ENCODE measurements at places on chromosomes 2 and 18. TPM values are rescaled to one million over a fixed set of nuclear protein-coding genes. Genes with fewer than 3 reads are reported as not detected.

DNA sequence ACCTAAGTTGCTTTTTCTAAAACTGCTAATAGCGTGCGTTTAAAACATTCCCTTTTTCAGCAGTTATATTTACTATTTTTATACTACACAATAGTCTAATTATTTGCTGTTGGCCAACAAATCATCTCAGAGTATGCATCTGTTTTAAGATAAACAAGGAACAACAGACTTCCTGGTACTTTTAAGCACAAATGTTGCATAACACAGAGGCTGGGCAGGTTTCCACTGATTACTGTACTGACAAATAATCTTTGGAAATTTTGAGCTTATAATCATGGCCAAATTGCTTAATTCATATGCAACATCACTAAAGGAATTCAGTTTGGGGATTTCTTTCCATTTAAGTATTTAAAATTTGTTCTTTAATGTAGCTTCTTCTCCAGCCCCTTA, 737.4 kb upstream of the SALL3 start:
- no peak for DNase-seq
- no peak overlapping the region for H3K27ac ChIP-seq
- no peaks in the 10 kb centered on the region for H3K4me1 ChIP-seq
- H3K4me3 ChIP-seq: no peak overlapping the region
- H3K36me3 ChIP-seq: no peaks in the 10 kb centered on the region

- peak within 1 kb of the TSS; percentile 93 for H3K4me3 ChIP-seq
- peaks cover 63% of the 10 kb centered on the region for H3K4me1 ChIP-seq
- H3K36me3 ChIP-seq: peaks cover 16% of the 10 kb centered on the region
- peak within 1 kb of the TSS; percentile 97 for H3K27ac ChIP-seq
- DNase-seq: peak; percentile 98
- H3K27me3 ChIP-seq: no peaks in the 10 kb centered on the region
These were observed at the start of gene CNNM3 for GRCh38 chr2:96816127-96816835. CNNM3 (plus strand) TSS chr2:96816268; CDS start chr2:96816278, 10 bp downstream.

- DNase-seq: no peak
- H3K27me3 ChIP-seq: no peaks in the 10 kb centered on the region
- no peaks in the 10 kb centered on the region for H3K36me3 ChIP-seq
- H3K4me3 ChIP-seq: no peak overlapping the region
These were observed 81.3 kb upstream of the SETBP1 start for GRCh38 chr18:44599412-44599811.

DNA sequence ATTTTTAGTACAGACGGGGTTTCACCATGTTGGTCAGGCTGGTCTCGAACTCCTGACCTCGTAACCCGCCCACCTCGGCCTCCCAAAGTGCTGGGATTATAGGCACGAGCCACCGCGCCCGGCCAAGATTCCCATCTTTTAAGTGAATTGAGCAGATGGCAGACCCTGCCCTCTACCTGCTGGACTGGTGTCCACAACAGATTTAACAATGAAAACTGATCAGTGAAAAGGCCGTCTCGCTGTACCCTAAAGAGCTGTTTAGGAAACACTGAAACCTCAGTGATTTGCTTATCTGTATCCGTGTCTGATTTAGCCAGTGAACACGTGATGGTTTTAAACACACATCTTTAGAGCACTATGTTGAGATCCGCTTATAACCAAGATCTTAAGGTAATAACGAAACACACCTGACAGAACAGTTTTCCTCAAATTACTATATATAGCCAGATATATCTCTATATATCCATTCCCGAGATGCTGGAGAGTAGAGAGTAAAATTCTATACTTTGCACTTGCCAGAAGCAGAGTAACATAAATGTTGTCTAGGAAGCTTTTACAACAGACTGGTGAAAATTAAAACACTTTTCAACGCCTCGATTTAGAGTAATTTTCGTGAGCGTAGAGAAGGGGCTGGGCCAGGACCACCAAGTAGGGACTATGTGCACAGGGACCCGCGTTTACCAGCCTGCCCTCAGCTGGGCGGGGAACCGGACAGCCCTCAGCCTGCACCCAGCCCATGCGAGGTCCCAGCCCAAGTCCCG, 594 bp downstream of the FAM161A start:
- peak overlapping the region; percentile 71 for H3K4me3 ChIP-seq
- H3K27me3 ChIP-seq: no peaks in the 10 kb centered on the region
- H3K36me3 ChIP-seq: no peaks in the 10 kb centered on the region
- H3K27ac ChIP-seq: peak overlapping the region; percentile 75

- DNase-seq: no peak
- no peak overlapping the region for H3K4me3 ChIP-seq
- no peaks in the 10 kb centered on the region for H3K36me3 ChIP-seq
- no peaks in the 10 kb centered on the region for H3K27me3 ChIP-seq
These were observed 507.6 kb downstream of the ZEB2 start for GRCh38 chr2:144012304-144012703.

GRCh38 chr2:112582314-112582746, 2.1 kb upstream of the CHCHD5 start:
- H3K27ac ChIP-seq: peak overlapping the region; percentile 92
- H3K36me3 ChIP-seq: peaks cover 3% of the 10 kb centered on the region
- no peak overlapping the region for H3K4me3 ChIP-seq
- peaks cover 17% of the 10 kb centered on the region for H3K4me1 ChIP-seq
- H3K27me3 ChIP-seq: no peaks in the 10 kb centered on the region
- no peak for DNase-seq

GRCh38 chr2:101310834-101311695, 2.6 kb upstream of the RNF149 start:
- no peaks in the 10 kb centered on the region for H3K36me3 ChIP-seq
- no peak overlapping the region for H3K4me3 ChIP-seq
- H3K27me3 ChIP-seq: no peaks in the 10 kb centered on the region
- no peak overlapping the region for H3K27ac ChIP-seq
- peaks cover under 1% of the 10 kb centered on the region for H3K4me1 ChIP-seq

- H3K27ac ChIP-seq: peak overlapping the region; percentile 55
- H3K27me3 ChIP-seq: peaks cover 20% of the 10 kb centered on the region
- H3K4me3 ChIP-seq: peak overlapping the region; percentile 72
- peaks cover 10% of the 10 kb centered on the region for H3K4me1 ChIP-seq
- peak; percentile 65 for DNase-seq
These were observed 453 bp downstream of the CABLES1 start for GRCh38 chr18:23135550-23136325.

GRCh38 chr2:195543063-195543462, 114.0 kb upstream of the SLC39A10 start:
- H3K4me1 ChIP-seq: no peaks in the 10 kb centered on the region
- no peak overlapping the region for H3K27ac ChIP-seq
- H3K27me3 ChIP-seq: no peaks in the 10 kb centered on the region
- H3K4me3 ChIP-seq: no peak overlapping the region
- no peaks in the 10 kb centered on the region for H3K36me3 ChIP-seq

DNA sequence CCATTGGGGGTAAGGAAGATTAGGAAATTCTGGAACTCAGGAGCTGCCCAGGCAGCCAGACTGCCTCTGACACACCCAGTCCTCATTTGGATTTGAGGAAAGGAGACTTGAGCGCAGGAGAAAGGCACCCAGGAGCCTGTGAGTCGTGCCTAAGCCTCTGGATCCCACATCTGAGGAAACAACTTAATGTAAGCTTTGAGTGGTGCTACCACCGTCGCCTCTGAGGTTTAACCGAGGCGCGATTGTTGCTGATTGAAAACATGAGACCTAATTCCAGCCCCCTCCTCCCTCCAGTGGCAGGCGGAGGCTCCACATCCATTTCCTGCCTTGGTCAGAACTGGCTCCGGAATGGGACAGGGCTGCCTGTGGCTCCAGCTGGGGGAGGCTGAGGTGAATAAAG, 176.7 kb upstream of the PKDCC start:
- H3K27me3 ChIP-seq: no peaks in the 10 kb centered on the region
- peaks cover 9% of the 10 kb centered on the region for H3K4me1 ChIP-seq
- no peak overlapping the region for H3K27ac ChIP-seq
- no peak overlapping the region for H3K4me3 ChIP-seq
- no peaks in the 10 kb centered on the region for H3K36me3 ChIP-seq

GRCh38 chr2:111706481-111707001, 177.5 kb downstream of the ANAPC1 start:
- peak overlapping the region; percentile 69 for H3K27ac ChIP-seq
- H3K36me3 ChIP-seq: no peaks in the 10 kb centered on the region
- no peak overlapping the region for H3K4me3 ChIP-seq
- no peak for DNase-seq

- H3K4me3 ChIP-seq: no peak overlapping the region
- H3K27ac ChIP-seq: no peak overlapping the region
- H3K27me3 ChIP-seq: no peaks in the 10 kb centered on the region
- no peaks in the 10 kb centered on the region for H3K4me1 ChIP-seq
- no peak for DNase-seq
- H3K36me3 ChIP-seq: no peaks in the 10 kb centered on the region
These were observed 227.6 kb downstream of the SUCLG1 start for GRCh38 chr2:84231478-84231877.

GRCh38 chr2:65300761-65301711, 73.4 kb downstream of the ACTR2 start:
- no peaks in the 10 kb centered on the region for H3K27me3 ChIP-seq
- no peak overlapping the region for H3K4me3 ChIP-seq
- peaks cover 29% of the 10 kb centered on the region for H3K4me1 ChIP-seq
- H3K27ac ChIP-seq: peak overlapping the region; percentile 66
- H3K36me3 ChIP-seq: no peaks in the 10 kb centered on the region

GRCh38 chr2:166381-166780, 97.5 kb downstream of the SH3YL1 start:
- no peak overlapping the region for H3K27ac ChIP-seq
- no peak for DNase-seq
- H3K36me3 ChIP-seq: no peaks in the 10 kb centered on the region
- no peak overlapping the region for H3K4me3 ChIP-seq
- no peaks in the 10 kb centered on the region for H3K27me3 ChIP-seq

DNA sequence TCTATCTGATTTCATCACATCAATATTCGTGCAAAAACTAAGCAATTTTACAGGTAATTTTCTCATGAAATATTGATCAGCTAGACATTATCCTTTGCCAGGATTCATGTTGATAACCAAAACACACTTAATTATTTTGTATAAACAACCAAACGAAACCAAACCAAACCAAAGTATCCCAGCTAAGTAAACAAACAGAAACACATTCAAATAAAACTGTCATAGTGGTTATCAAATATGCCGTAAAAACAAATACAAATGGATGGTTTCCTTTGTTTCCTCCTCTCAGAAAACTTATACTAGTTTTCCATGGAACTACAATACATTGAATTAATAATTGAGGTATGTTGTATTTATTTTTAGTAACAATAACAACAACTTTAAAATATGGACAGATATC, 777.4 kb downstream of the DSC3 start:
- H3K27me3 ChIP-seq: no peaks in the 10 kb centered on the region
- H3K4me3 ChIP-seq: no peak overlapping the region
- H3K27ac ChIP-seq: no peak overlapping the region
- H3K36me3 ChIP-seq: no peaks in the 10 kb centered on the region

DNA sequence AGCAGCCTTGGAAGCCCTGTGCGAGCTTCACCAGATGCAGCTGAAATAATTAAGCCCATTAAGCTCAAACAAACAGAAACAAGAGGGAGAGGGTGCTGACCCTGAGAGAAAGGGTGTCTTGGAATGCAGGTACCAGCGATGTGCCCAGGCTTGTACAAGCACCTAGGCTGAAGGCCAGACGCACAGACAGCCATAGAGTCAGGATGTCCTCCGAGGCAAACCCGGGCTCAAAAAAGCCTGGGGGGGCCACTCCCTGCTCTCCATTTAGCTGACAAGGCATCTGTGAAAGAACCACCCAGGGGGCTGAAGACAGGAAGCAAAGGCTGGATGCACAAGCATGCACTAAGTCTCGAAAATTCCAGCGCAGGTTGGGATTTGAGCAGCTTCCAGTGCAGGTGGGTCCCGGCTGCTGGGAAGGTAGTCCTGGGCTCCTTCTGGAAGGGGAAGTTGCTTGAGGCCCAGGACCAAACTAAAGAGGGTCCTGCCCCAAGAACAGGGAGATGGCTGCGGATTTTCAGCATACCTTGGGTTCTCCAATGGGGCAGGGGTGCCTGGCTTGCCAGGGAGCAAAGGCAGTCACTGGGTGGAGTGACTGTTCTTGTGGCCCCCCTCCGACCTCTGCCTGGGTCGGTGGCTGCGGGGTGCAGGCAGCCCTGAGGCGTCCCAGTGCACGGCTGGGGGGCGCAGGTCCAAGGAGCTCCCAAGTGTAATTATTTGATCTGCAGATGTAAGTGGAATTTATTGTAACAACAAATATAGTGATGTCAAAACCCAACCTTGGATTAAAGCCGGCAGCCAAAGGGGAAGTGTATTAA, 5.9 kb downstream of the GBX2 start:
- H3K4me3 ChIP-seq: no peak overlapping the region
- no peaks in the 10 kb centered on the region for H3K36me3 ChIP-seq
- no peak overlapping the region for H3K27ac ChIP-seq
- peaks cover 17% of the 10 kb centered on the region for H3K4me1 ChIP-seq
- DNase-seq: no peak

GRCh38 chr2:112195167-112195766, 57.1 kb downstream of the FBLN7 start:
- H3K27ac ChIP-seq: no peak overlapping the region
- no peaks in the 10 kb centered on the region for H3K4me1 ChIP-seq
- no peaks in the 10 kb centered on the region for H3K36me3 ChIP-seq
- H3K27me3 ChIP-seq: no peaks in the 10 kb centered on the region

- H3K4me3 ChIP-seq: no peak overlapping the region
- peaks cover 5% of the 10 kb centered on the region for H3K4me1 ChIP-seq
- no peak for DNase-seq
- no peak overlapping the region for H3K27ac ChIP-seq
These were observed 634.8 kb upstream of the ZEB2 start for GRCh38 chr2:145154731-145155130.

- no peaks in the 10 kb centered on the region for H3K27me3 ChIP-seq
- H3K4me1 ChIP-seq: no peaks in the 10 kb centered on the region
- no peak overlapping the region for H3K27ac ChIP-seq
- no peak overlapping the region for H3K4me3 ChIP-seq
- DNase-seq: no peak
These were observed 37.2 kb upstream of the SNED1 start for GRCh38 chr2:240960971-240961876.

- DNase-seq: no peak
- no peaks in the 10 kb centered on the region for H3K27me3 ChIP-seq
- peaks cover 18% of the 10 kb centered on the region for H3K4me1 ChIP-seq
- H3K36me3 ChIP-seq: no peaks in the 10 kb centered on the region
- peak overlapping the region; percentile 90 for H3K27ac ChIP-seq
- peak overlapping the region; percentile 77 for H3K4me3 ChIP-seq
These were observed 1.9 kb downstream of the BMPR2 start for GRCh38 chr2:202378001-202378400.

GRCh38 chr18:2325308-2325849, 245.9 kb downstream of the METTL4 start:
- H3K4me1 ChIP-seq: no peaks in the 10 kb centered on the region
- no peak for DNase-seq
- H3K36me3 ChIP-seq: no peaks in the 10 kb centered on the region
- peaks cover 3% of the 10 kb centered on the region for H3K27me3 ChIP-seq
- H3K4me3 ChIP-seq: no peak overlapping the region

Gene TMEM178A
- 1.3 TPM for total RNA-seq

Gene GAREM2
- total RNA-seq: 5.5 TPM

Gene SNTG2
- not detected for total RNA-seq

Gene EPB41L3
- 23.6 TPM for total RNA-seq

Gene INHA
- 0.23 TPM for total RNA-seq

Gene MC5R
- total RNA-seq: not detected

Gene MSGN1
- total RNA-seq: not detected

Gene DPYSL5
- total RNA-seq: not detected

Gene BMP10
- total RNA-seq: 0.17 TPM

Gene DYSF
- 208 TPM for total RNA-seq

Gene MFSD2B
- not detected for total RNA-seq
